ENCODE measurements at places on chromosomes 12 and 14. TPM values are rescaled to one million over a fixed set of nuclear protein-coding genes. Genes with fewer than 3 reads are reported as not detected.

The TEX52 gene
- total RNA-seq = 0.29 TPM

The SERPINA3 gene
- total RNA-seq = not detected

The PRIMA1 gene
- total RNA-seq = not detected

The SYCP3 gene
- total RNA-seq = 1.7 TPM

The PAPOLA gene
- total RNA-seq = 166 TPM

The CLEC4A gene
- total RNA-seq = not detected

The MYF6 gene
- total RNA-seq = not detected

The ENDOU gene
- total RNA-seq = not detected

The SLC4A8 gene
- total RNA-seq = 11.4 TPM

The DAO gene
- not detected for total RNA-seq

The NOVA1 gene
- total RNA-seq = not detected

The PLBD2 gene
- total RNA-seq = 12.0 TPM

The WNT5B gene
- not detected for total RNA-seq

The TPPP2 gene
- total RNA-seq = not detected

The TPH2 gene
- total RNA-seq = not detected

The TSPAN19 gene
- not detected for total RNA-seq

The MIPOL1 gene
- total RNA-seq = not detected

The APOF gene
- not detected for total RNA-seq

The PFDN5 gene
- total RNA-seq = 307 TPM

The GALNT9 gene
- total RNA-seq = not detected

The PRH1 gene
- total RNA-seq = 21.4 TPM

The ACOT6 gene
- not detected for total RNA-seq

The TMEM179 gene
- total RNA-seq = not detected

The ADAM21 gene
- not detected for total RNA-seq

The KRT83 gene
- not detected for total RNA-seq

The DIO2 gene
- not detected for total RNA-seq

The RAB35 gene
- 64.6 TPM for total RNA-seq

The DLST gene
- total RNA-seq = 108 TPM

The CLEC2A gene
- total RNA-seq = not detected

The PABPN1 gene
- 210 TPM for total RNA-seq

The AQP6 gene
- total RNA-seq = not detected

The LRIG3 gene
- not detected for total RNA-seq
